ENCODE measurements at places on chromosomes 7 and 10.

DNA sequence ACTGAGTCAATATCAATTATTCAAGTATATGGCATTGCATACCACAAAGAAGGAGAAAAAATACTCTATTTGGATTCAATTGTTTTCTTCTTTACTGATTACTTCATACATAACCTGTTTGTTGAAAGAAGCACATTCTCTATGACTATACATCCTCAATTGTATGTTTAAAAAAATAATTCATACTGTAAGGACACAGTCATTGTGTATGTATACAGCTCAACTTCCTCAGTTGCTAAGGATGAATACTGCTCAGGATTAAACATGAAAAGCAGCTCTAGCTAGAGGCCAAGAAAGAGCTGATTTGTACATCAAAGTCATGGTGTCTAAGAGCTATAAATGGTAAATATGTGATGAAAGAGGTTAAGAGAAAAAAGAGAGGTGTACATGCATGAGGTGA, 15.8 kb upstream of the BPGM start:
- DNase-seq, result no peak

DNA sequence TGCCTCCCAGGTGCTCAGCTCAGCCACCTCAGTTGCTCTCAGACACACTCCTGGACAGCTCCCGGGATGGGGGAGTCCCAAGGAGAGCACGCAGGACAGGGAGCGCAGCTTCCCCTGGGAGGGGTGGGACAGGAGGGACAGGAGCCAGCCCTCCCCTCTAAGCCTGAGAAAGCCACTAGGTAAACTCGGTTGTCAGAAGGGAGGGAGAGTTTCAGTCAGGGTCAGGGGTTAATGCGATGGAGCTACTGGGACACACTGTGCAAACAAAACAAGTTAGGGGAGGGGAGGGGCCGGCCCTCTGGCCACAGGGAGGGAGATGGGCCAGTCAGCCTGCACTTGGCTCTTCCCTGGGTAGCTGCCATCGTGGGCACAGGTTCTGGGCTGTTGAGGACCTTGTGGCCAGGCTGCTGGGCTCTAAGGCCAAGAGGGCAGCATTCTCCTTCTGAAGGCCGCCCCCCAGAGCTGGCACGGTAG, 31.1 kb downstream of the KAZALD1 start:
- no peak for DNase-seq

DNA sequence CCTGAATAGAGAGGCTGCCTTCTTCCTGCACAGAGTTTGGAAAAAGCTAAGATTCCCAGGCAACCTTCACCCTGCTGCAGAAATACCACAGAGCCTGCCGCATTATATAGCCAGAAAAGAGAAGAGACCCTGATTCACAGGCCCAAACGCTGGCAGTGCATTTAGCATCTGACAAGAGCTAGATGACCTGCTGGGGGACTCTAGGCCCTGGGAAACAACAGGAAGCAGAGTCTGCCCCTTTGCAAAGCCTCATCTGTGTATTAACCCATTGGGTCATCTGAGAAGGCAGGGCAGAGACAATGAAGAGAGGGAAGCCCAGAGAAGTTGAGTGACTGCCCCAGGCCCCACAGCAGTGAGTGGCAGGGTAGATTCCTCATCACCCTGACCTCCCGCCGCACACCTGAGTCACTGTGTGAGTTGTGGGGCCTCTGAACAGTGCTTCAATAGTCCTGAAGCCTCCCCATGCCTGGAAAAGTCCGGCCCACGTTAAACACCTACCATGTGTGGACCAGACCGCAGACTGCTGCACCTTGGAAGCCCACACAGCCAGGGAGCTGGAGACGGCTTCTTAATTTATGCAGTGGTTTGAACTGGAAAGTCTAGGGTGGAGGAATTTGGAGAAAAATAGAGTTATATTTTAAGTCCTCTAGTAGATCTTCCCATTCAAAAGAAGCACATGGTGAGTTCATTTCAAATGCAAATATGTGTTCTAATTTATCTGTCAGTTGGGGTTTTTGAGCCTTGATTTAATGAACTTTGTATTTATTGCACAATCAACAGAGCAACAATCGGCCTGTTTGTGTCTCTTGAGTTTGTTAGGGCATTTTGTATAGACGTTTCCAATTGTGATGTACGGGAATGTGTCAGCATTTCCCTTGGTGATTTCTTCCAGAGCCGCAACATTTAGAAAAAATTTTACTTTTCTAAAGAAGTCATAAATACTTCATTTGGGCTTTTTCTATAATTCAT, 80.4 kb upstream of the GPR26 start:
- no peak for DNase-seq

DNA sequence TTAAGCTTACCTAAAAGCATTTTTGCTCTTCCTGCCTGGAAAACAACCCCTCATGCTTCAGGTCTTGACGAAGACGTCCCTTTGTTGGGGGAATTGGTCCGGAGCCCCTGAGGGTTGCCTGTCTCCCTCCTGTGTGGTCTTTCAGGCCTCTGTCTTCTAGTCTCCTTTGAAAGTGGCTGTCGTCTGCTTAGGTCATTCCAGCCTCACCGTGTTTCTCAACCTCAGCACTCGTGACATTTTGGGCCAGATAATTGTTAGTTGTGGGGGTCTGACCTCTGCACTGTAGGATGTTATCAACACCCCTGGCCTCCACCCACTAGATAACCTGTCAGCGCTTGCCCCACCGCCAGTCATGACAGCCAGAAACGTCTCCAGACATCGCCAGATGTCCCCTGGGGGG, 219.1 kb downstream of the TCF7L2 start:
- no peak for DNase-seq

GRCh38 chr10:1141261-1141660, 85.1 kb downstream of the WDR37 start:
- DNase-seq, result no peak

- no peak for DNase-seq
These were observed 176.6 kb downstream of the PIP4K2A start for GRCh38 chr10:22537810-22538209.
